ENCODE measurements at places on chromosomes 7 and 10.

DNA sequence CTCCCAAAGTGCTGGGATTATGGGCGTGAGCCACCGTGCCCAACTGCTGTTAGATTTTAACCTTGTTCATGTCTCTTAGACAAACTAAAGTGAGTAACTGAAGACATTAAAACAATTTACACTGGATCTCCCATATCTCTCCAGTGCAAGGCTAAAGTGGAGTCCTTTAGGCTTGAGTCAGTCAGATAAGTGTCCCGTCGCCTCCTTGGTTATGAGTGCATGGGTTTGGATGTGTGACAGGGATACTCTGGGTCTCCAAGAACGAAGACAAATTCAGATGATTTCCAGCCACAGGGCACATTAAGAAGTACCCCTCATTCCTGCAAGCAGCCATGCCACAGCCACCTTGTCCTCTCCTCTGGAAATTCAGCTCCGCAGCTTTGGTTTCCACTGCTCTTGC, 66.1 kb upstream of the PDZD8 start:
- DNase-seq = no peak

GRCh38 chr7:12244129-12244528, 33.0 kb downstream of the TMEM106B start:
- DNase-seq = no peak

DNA sequence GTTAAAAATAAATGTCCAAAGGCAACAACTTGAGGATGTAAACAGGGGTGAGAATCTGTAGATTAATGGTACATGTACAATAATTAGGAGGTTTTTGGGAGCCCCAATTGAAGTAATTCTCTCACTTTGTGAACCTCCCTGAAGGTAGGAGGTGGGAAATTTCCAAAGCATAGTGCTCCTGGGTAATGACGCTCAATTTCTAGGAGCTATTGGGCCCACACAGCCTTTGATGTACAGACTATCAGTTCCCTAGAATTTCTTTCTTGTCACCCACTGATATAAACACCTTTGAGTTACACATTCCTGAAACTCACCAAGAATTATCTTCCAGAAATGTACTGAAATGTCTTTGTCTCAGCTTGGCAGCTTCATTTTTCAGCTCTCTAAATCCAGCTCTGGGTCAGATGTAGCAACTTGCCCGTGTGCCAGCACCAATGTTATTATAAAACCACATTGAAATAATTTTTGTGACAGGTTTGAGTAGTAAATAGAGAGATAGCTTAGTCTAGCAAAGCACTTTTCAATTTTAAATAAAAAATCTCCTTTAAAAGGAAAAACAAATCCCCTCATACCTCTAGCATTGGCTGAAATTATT, 36.6 kb upstream of the GALNT17 start:
- DNase-seq = no peak

- DNase-seq = no peak
Observed at GRCh38 chr10:63294781-63295180, 161.7 kb downstream of the NRBF2 start.

DNA sequence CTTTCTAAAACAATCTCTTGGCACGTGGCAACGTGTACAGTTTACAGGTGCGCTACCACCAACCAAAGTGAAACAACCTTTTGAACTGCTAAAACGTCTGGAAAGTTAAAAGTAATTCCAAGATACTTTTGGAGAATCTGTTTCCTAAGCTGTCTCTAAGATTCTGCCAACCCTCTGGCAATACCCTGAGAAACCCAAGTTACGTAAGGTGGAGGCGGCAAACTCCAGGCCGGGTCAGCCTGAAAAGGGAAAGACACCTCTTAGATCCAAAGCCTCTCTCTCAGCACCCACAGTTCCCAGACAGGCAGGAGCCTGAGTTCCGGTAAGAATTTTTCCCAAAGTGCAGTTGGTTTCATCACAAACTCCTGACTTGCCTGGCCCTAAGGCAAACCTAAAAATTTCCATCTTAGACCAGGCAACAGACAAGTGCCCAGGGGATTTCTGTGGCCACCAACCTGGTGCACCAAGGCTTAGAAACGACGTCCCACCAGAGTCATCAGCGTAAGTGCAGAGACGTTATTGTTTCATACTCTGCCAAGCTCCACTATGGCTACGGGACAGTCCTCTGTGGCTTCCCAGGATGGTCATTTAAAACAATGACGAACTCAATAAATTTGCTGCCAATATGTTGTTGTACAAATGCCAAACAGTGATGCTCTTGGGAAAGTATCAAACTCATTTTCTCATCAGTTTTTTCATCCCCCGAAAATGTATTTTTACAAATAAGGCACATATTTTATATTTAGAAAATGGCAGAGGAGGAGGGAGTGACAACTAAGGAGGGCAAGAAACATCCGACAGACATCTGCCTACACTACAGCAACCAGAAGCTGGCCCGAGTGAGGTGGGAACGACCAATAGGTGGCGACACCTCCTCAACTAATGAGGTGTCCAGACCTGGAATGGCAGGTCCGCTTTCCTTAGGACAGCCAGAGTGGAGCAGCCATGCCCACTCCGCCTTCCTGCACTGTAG, 205.8 kb upstream of the FRMD4A start:
- DNase-seq = peak; percentile 88

DNA sequence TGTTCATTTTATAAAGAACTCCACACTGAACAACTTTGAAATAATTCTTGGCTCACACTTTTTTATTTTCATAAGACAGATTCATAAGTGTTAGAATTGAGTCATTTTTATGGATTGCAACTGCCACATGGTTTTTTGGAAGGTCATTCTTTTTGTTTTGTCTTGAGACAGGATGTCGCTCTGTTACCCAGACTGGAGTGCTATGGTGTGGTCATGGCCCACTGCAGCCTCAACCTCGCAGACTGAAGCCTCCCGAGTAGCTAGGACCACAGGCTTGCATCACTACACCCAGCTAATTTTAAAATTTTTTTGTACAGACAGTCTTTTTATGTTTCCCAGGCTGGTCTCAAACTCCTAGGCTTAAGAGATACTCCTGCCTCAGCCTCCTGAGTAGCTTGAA, 20.3 kb downstream of the BMS1 start:
- no peak for DNase-seq

- no peak for DNase-seq
Observed at GRCh38 chr7:43954524-43955228, 28.4 kb downstream of the UBE2D4 start.

DNA sequence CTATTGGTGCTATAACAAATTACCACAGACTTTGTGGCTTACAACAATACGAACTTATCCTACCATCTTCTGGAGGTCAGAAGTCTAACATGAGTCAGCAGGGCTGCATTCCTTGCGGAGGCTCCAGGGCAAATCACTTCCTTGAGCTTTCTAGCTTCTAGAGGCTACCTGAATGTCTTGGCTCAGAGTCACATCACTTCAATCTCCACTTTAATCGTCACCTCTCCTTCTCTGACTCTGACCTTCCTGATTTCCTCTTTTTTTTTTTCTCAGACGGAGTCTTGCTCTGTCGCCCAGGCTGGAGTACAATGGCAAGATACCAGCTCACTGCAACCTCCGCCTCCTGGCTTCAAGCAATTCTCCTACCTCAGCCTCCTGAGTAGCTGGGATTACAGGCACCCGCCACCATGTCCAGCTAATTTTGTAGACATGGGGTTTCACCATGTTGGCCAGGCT, 44.6 kb upstream of the ANAPC16 start:
- no peak for DNase-seq

DNA sequence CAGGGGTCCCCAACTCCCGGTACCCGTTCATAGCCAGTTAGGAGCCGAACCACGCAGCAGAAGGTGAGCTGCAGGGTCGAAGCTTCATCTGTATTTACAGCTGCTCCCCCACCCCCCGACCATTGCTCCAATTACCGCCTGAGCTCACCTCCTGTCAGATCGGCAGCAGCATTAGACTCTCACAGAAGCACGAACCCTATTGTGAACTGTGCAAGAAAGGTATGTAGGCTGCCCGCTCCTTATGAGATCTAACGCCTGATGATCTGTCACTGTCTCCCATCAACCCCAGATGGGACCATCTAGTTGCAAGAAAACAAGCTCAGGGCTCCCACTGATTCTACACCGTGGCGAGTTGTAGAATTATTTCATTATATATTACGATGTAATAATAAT, 14.6 kb upstream of the AZGP1 start:
- no peak for DNase-seq

GRCh38 chr7:118232837-118233236, 8.3 kb downstream of the ANKRD7 start:
- no peak for DNase-seq

DNA sequence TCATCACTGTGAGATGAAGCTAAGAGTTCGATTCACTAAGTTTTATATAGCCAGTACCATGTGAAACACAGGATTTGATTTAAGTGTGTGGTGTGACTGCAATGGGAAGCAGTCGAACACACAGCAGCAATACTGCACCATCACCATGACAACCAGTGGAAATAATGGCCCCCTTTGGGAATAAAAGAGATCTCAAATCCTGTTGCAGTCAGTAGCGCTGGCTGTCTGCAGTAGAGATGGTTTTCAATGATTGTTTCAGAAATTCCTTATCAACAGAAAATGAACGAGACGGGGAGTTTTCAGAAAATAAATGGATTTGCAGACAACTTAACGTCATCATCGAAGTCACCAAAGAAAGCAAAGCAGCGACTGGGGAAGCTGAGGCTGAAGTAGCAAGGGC, 91.0 kb downstream of the PTPRE start:
- DNase-seq = peak; percentile 2

DNA sequence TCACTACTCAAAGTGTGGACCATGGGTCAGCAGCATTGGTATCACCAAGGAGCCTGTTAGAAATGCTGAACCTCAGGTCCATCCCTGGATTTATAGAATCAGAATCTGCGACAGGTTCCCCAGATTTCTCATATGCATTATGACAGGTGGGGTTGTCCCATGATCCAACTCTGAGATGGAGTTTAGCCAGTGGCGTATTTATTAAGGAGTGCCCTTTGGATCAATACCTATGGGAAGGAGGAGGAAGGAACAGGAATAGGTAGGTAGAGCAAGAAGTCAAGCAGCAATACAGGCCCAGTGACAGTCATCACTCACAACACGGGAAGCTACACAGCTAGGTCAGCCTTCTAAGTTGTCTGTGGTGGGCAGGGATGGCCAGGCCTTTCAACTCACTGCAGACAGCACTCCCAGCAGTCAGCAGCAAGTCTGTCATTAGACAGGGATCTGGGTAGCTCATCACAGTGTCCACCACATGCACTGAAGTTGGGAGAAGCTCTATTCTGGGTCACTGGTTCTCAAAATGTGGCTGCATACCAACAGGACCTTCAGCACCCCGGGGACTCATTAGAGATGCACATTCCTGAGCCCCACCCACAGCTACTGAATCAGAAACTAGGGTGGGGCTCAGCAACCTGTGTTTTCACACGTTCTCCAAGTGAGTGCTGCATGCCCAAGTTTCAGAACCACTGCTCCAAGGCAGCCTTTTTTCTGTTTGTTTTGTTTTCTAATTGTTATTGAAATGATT, 532.3 kb upstream of the GALNT17 start:
- no peak for DNase-seq
